NCI-H226 (cell line): ENCODE measurements at places on chromosomes 3 and 15.

DNA sequence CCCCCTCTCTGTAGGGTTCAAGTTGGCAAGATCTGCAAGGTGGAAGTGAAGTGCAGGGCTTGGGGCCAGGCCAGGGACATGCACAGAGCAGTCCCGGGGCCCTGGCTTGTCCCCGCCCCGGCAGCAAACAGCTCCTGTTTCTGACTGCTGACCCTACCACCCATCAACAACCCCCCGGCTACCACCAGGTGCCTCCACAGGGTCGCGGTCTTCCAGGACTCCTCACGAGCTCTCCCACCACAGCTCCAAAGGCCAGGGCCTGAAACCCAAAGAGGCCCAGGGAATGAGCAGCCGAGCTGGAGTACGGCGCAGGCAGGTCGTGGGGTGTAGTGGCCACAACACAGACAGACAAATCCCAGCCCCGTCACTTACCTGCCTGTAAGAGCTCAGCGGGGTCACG is 121.3 kb upstream of the SMAD3 start:
- no peak for DNase-seq

DNA sequence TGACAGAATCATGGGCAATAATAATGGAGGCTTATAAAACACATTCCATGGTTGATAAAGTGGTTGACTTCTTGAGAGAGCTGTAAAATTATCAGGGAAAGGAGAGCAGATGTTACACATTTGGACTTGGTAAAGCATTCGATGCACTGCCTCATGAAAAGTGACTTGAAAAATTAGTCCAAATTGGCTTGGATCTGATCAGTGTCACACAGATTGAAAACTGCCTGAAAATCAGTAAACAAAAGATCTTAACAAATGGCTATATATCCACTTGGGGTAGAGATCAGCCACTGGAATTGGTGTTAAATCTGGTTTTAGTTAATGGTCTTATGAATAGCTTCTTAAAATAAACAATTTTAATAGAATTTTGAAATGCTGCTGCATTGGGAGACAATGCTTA is 20.3 kb downstream of the SHOX2 start:
- DNase-seq, result no peak

- DNase-seq, result no peak
These were observed 41.6 kb upstream of the BDH1 start for GRCh38 chr3:197597335-197597734.

- no peak for DNase-seq
These were observed 168.5 kb upstream of the TPM1 start for GRCh38 chr15:62874064-62874463.

- no peak for DNase-seq
These were observed 10.8 kb downstream of the ESYT3 start for GRCh38 chr3:138445236-138445635.

DNA sequence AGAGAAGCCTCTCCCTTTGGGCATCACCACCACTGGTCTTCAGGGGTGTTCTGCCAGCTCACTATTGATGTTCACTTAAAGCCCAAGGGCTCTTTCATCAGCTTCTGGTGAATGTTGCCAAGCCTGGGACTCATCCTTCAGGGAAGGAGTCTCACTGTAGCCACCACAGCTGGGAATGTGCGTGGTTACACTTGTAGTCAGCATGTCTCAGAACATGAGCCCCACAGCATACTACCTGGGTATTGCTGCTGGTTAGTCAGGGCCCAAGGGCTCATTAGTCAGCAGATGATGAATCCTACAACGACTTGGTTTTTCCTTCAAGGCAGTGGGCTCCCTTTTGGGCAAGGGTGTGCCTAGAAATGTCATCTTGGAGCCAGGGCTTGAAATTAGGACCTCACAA is 412.9 kb downstream of the VGLL3 start:
- DNase-seq, result no peak

DNA sequence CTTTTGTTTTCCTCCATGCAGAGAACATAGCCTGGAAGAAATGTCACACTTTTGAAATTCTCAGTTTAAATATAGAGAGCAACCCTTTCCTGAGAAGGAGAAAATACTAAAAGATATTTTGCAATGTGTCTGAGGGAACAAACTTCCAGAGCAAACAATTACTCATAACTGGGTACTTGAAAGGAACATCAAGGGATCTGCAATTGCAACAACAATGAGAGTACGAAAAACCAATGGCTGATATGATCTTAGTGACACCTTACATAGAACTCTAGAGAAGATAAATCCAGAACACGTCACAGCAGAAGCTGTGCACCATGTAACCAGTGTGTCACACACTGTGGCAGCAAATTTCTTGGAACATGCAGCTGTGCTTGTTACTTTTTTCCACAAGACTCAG is 14.6 kb upstream of the ARPP21 start:
- no peak for DNase-seq

GRCh38 chr15:99929266-99929665 is 196.0 kb upstream of the LYSMD4 start:
- DNase-seq, result no peak

GRCh38 chr15:99009741-99010330 is 2.2 kb upstream of the PGPEP1L start:
- DNase-seq, result no peak

GRCh38 chr3:41467481-41467880 is 268.2 kb downstream of the CTNNB1 start:
- DNase-seq, result no peak

DNA sequence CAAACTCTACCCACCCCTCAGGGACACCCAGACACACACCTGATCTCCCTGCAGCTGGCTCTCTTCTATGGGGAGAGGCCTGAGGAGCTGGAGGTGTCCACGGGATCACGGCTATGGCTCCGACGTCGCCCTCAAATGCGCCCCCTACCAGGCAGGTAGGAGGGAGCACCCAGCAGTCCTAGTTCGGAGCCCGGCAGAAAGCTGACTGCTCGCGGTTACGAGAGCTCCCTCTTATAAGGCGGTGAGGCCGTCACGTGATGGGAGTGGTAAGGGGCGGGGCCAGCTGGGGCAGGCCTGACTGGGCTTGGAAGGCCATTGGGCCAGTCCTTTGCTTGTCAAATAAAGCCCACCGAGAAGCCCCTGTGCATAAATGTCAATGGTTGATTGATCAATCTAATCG is at the start of gene PRR20G:
TSS of gene PRR20G (minus strand) at position 207 of the 400 bp plus-strand sequence. CDS start 681 bp downstream, outside the sequence.
- no peak for DNase-seq

- DNase-seq, result no peak
These were observed 171.6 kb downstream of the PPM1L start for GRCh38 chr3:160927620-160928019.

DNA sequence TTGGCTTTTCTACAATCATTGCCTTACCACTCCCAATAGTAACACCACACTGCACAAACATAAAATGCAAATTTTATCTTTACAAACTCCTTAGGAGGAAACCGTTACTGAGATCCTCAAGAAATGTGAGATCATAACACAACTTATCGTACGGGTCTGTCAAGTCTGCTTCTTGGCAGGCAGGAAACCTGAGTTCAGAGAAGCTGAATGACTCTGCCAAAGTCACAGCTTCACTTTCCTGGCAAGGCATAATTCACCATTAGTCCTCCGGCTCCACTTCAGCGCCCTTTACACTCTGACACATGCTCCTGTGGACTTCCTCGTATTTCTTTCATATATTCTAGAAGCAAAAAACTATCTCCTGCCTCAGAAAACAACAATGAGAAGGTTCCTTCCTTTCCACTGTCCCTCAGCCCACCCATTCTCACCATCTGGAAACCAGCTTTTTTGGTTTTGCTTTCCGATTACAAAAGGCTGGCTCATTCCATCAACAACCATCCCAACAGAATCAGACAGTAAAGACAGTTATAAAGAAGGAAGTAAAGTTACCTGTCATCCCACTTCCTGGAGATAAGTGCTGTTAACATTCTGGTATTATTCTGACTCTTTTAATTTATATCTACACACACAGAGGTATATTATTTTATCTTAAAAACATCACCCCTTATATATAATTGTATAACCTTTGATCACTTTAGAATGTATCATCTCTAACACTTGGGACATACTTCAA is 223.4 kb downstream of the STT3B start:
- no peak for DNase-seq

DNA sequence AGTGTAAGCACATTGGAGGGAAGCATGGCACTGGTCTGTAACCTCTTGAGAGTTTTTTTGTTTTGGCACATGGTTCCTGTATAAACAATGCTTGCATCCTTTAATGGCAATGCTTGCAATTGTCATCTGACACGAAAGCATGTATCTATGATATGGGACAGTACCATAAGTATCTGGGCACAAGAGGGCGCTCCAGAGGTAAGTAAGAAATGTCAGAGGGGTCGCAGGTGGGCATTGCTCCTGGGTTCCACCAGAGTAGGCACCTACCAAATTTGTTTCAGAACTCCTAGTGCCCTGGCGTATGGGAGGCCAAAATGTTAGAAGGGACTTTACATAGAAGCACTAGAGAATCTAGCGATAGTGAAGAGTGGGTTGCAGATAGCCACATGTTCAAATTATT is 58.7 kb upstream of the BCHE start:
- DNase-seq, result no peak

DNA sequence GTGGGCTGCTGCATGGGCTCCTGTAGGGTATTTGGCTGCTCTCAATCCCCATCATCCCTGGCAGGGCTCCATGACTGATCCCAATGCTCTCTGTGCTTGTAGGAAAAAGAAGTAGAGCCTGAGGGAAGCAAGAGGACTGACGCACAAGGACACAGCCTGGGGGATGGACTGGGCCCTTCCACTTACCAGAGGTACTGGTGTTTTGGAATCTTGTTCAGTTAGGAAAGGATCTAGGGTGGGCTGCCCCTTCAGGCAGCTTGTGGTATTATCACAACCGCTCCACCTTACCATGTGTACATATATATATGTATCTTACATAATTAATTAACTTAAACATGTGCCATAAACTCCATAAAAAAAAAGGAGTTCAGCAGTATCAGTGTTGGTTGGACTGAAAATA is 1.3 kb downstream of the SLC28A2 start:
- no peak for DNase-seq

GRCh38 chr15:100918034-100918689 is 995 bp upstream of the LRRK1 start:
- DNase-seq, result peak; percentile 80

- no peak for DNase-seq
These were observed 25.2 kb downstream of the SNAPC5 start for GRCh38 chr15:66472176-66472999.

DNA sequence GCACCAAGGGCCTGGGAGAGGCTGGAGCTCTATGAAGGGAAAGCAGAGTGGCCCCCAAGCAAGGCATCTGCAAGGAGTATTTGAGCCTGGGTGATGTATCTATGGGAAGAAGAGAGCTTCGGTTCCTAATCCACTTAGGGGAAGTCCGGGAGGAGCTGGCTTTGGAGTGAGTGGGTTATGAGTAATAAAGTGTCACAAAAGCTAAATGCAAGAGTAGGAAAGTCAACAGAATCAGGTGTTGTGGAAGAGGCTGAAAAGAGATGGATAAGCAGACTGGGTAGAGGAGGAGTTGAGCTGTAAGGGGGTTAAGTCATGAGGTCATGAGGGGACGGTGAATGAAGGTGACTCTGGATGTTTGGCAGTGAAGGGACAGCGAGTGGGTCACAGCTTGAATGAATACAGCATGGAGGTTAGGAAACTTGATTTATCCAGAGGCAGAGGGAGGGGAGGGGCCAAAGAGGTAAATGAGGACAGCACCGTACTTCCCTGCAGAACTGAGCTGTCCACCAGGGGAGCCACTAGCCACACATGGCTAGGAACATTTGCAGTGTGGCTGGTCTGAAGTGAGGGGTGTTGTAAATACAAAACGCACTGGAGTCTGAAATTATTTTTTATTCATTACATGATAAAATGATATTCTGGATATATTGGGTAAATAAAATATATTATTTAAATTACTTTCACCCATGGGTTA is 83.3 kb downstream of the ADCY5 start:
- no peak for DNase-seq
